Thyroid gland (tissue), 4 donors: ENCODE measurements at places on chromosomes 2 and 18.

- no peak for DNase-seq
- no peak overlapping the region for H3K27ac ChIP-seq
- no peaks in the 10 kb centered on the region for H3K4me1 ChIP-seq
- no peak overlapping the region for H3K4me3 ChIP-seq
- no peaks in the 10 kb centered on the region for H3K36me3 ChIP-seq
These were observed 16.4 kb upstream of the DSC3 start for GRCh38 chr18:31058897-31059296.

GRCh38 chr18:53797998-53798495 lies 426.4 kb downstream of the MBD2 start:
- no peaks in the 10 kb centered on the region for H3K36me3 ChIP-seq
- no peak overlapping the region for H3K27ac ChIP-seq
- no peaks in the 10 kb centered on the region for H3K27me3 ChIP-seq
- H3K4me3 ChIP-seq = no peak overlapping the region
- DNase-seq = no peak

DNA sequence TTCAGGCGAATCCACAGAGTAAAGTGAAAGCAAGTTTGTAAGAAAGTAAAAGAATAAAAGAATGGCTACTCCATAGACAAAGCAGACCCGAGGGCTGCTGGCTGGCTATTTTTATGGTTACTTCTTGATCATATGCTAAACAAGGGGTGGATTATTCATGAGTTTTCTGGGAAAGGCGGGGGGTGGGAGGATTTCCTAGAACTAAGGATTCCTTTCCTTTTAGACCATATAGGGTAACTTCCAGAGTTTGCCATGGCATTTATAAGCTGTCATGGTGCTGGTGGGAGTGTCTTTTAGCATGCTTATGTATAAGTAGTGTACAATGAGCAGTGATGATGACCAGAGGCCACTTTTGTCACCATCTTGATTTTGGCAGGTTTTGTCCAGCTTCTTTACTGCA lies 59.8 kb downstream of the SLC4A3 start:
- no peak overlapping the region for H3K27ac ChIP-seq
- DNase-seq = no peak
- peaks cover 4% of the 10 kb centered on the region for H3K4me1 ChIP-seq
- H3K4me3 ChIP-seq = no peak overlapping the region
- no peaks in the 10 kb centered on the region for H3K27me3 ChIP-seq
- no peaks in the 10 kb centered on the region for H3K36me3 ChIP-seq

- no peak overlapping the region for H3K27ac ChIP-seq
- H3K36me3 ChIP-seq = no peaks in the 10 kb centered on the region
- no peaks in the 10 kb centered on the region for H3K27me3 ChIP-seq
- H3K4me1 ChIP-seq = no peaks in the 10 kb centered on the region
These were observed 298.8 kb downstream of the SP3 start for GRCh38 chr2:173666171-173666888.

- peaks cover 35% of the 10 kb centered on the region for H3K4me1 ChIP-seq
- H3K27me3 ChIP-seq = no peaks in the 10 kb centered on the region
- H3K4me3 ChIP-seq = no peak overlapping the region
These were observed 120.7 kb upstream of the PXDN start for GRCh38 chr2:1864981-1865421.

DNA sequence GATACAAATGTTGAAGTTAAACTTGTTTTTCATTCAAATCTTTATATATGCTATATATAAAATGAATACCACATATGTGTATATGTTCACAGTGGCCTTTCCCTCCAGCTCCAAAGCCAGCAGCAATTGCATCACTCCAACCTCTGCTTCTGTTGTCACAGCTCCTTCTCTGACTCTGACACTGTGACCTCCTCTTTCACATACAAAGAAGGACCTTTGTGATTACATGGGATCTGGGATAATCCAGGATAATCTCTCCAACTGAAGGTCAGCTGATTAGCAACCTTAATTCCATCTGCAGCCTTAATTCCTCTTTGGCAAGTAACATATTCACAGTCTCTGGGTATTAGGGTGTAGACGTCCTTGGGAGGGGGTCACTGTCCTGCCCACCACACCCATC lies 8.4 kb downstream of the FLACC1 start:
- H3K4me3 ChIP-seq = no peak overlapping the region
- no peaks in the 10 kb centered on the region for H3K27me3 ChIP-seq
- no peaks in the 10 kb centered on the region for H3K36me3 ChIP-seq

DNA sequence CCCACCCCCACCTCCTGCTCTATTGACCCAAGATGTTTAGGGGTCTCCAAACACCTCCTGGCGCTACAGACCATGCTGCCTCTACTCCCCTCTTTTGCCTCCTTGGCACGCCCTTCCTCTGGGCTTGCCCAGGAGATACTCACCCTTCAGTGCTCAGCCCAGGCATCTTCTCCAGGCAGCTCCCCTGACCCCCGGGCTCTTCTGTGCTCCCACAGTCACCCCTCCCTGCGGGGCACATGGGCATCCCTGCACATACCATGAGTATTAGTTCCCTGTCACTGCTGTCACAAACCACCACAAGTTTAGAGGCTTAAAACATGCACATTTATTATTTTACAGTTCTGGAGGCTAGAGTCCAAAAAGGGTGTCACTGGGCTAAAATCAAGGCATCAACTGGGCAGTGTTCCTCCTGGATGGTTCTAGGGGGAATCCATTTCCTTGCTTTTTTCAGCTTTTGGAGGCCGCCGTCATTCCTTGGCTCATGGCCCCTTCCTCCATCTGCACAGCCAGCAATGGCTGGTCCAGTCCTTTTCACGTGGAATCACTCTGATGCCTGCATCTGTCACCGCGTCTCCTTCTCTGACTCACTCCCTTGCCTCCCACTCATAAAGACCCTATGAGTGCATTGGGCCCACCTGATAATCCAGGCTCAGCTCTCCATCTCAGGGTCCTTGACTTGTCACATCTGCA lies 230.4 kb upstream of the COPS8 start:
- H3K27me3 ChIP-seq = no peaks in the 10 kb centered on the region
- H3K27ac ChIP-seq = no peak overlapping the region
- no peak for DNase-seq
- H3K36me3 ChIP-seq = no peaks in the 10 kb centered on the region
- H3K4me1 ChIP-seq = no peaks in the 10 kb centered on the region

GRCh38 chr2:190267302-190267701 lies 52.3 kb downstream of the HIBCH start:
- no peak overlapping the region for H3K27ac ChIP-seq
- H3K27me3 ChIP-seq = no peaks in the 10 kb centered on the region
- H3K36me3 ChIP-seq = no peaks in the 10 kb centered on the region
- DNase-seq = no peak

- H3K4me3 ChIP-seq = peak overlapping the region; percentile 73
- peaks cover 23% of the 10 kb centered on the region for H3K4me1 ChIP-seq
- H3K36me3 ChIP-seq = no peaks in the 10 kb centered on the region
- DNase-seq = peak; percentile 79
These were observed 108.7 kb upstream of the KCTD1 start for GRCh38 chr18:26656944-26657536.

- H3K4me1 ChIP-seq = no peaks in the 10 kb centered on the region
- H3K27me3 ChIP-seq = no peaks in the 10 kb centered on the region
- no peak for DNase-seq
- H3K4me3 ChIP-seq = no peak overlapping the region
- no peaks in the 10 kb centered on the region for H3K36me3 ChIP-seq
These were observed 38.4 kb upstream of the MYO1B start for GRCh38 chr2:191206613-191207471.

DNA sequence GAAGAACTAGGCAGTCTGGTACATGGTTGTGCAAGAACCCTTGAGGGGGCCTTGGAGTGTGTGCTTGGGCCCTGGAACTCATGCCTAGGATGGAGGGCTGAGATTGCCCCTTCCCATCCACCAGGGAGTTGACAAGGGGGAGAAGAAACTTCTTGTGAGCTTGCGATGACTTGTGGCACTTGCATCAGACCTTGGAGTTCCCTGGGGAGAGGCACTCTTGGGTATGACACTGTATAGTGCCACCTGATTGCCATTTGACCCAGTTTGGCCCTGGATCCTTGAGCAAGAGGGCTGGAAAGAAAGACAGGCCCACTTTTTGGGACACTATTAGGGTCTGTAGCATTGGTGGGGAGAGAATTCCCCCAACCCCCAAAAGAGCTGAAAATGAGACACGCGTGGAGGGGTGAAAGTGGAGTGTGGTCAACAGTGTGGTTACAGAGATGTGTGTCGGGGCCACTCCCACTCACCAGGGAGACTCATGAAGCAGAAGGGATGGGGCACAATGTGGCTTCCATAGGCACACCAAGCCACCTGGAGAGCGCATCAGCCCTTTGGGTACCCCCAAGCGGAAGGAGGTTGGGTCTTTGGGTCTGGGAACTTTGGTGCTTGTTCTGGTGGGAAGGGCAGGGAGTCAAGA lies 101.3 kb downstream of the MSH2 start:
- no peak overlapping the region for H3K4me3 ChIP-seq
- no peak for DNase-seq
- no peaks in the 10 kb centered on the region for H3K27me3 ChIP-seq
- H3K4me1 ChIP-seq = no peaks in the 10 kb centered on the region
- H3K36me3 ChIP-seq = no peaks in the 10 kb centered on the region

DNA sequence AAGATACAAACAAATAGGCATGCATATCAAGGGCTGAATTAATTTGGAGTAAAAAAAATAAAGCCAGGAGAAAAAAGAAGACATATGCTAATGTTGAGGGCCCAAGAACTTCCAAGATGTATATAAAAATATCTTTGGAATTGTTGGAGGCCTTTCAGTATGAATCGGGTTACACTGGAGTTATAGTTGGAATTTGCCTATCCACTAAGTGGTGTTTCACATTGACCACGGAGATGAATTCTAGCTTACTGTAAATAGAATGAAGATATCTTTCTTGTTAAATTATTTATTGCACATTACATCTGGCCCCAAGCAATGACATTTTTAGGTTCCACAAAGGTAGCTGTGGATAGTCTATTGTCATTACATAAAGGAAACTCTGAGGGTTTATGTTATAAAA lies 38.5 kb upstream of the TRIB2 start:
- H3K4me3 ChIP-seq = no peak overlapping the region
- no peaks in the 10 kb centered on the region for H3K4me1 ChIP-seq
- no peak overlapping the region for H3K27ac ChIP-seq
- DNase-seq = no peak

DNA sequence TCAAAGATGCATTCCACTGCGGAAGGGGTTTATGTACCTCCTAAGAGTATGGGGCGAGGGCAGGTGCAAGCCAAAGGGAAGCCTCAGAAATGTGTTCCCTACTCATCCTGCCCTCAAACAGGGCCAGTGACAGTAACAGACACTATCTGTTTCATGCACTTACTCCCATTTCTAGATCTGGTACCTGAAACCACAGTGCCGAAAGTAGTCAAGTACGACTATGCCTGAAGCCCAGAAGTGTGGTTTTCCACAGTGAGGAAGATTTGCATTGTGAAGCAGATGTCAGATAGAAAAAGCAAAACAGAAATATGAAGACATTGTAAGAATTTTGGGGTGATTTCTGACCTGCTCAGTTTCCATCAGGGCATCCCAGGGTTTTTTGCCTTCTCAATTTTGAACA lies 748.7 kb downstream of the RNF144A start:
- no peak overlapping the region for H3K27ac ChIP-seq
- no peaks in the 10 kb centered on the region for H3K27me3 ChIP-seq
- H3K4me3 ChIP-seq = no peak overlapping the region
- DNase-seq = no peak
- H3K4me1 ChIP-seq = no peaks in the 10 kb centered on the region
- H3K36me3 ChIP-seq = no peaks in the 10 kb centered on the region

DNA sequence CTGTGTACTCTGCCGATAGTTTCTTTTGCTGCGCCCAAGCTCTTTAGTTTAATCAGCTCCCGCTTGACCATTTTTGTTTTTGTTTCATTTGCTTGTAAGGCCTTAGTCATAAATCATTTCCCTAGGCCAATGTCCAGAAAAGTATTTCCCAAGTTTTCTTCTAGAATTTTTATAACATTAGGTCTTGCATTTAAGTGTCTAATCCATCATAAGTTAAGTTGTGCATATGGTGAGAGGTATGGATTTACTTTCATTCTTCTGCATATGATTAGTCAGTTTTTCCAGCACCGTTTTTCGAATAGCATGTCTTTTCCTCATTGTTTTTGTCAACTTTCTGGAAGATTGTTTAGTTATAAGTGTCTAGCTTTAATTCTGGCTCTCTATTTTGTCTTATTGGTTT lies 484.8 kb upstream of the CNTNAP5 start:
- H3K4me3 ChIP-seq = no peak overlapping the region
- no peaks in the 10 kb centered on the region for H3K27me3 ChIP-seq
- no peaks in the 10 kb centered on the region for H3K36me3 ChIP-seq
- no peak overlapping the region for H3K27ac ChIP-seq
- DNase-seq = no peak

GRCh38 chr2:172131713-172132555 lies 29.2 kb upstream of the DLX2 start:
- H3K4me3 ChIP-seq = no peak overlapping the region
- no peak for DNase-seq
- no peaks in the 10 kb centered on the region for H3K4me1 ChIP-seq
- no peaks in the 10 kb centered on the region for H3K36me3 ChIP-seq
- no peaks in the 10 kb centered on the region for H3K27me3 ChIP-seq

GRCh38 chr2:216918088-216918680 lies 58.3 kb upstream of the TNP1 start:
- no peak for DNase-seq
- no peak overlapping the region for H3K27ac ChIP-seq
- H3K27me3 ChIP-seq = no peaks in the 10 kb centered on the region
- no peak overlapping the region for H3K4me3 ChIP-seq
- no peaks in the 10 kb centered on the region for H3K4me1 ChIP-seq

DNA sequence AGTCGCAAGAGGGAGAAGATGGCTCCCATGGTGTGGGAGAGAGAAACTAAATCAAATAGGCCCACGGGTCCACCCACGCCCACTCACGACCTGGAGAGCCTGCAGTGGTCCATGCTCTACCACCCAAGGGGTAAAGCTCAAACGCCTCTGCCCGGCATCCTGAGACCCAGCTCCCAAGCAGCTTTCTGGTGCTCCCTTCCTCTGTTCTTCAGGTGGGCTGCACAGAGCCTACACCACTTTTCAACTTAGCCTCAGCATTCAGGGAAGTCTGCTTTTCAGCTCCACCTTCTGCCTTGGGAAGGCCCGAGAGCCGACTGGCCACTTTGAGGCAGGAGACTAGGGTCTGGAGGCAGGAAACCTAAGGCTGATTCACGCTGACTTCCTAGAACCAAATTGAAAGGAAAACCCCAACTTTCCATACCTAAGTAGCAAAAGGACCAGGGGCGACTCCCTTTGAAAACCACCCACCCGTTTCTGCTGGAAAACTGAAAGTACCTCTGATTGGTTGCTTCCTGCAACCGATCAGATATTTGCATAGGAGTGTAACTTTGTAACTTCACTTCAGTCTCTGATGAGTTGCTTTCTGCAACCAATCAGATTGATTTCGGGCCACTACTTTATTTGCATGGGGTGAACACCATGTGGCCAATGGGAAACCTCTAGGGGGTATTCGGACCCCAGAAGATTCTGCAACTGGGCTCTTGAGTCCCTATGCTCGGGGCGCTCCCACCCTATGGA lies 26.8 kb upstream of the SPATA3 start:
- H3K4me3 ChIP-seq = no peak overlapping the region
- H3K27ac ChIP-seq = no peak overlapping the region
- H3K27me3 ChIP-seq = peaks cover 3% of the 10 kb centered on the region
- H3K36me3 ChIP-seq = no peaks in the 10 kb centered on the region
